Hematopoietic multipotent progenitor cell (in vitro differentiated cells): ENCODE measurements at places on chromosomes 16 and 17. TPM values are rescaled to one million over a fixed set of nuclear protein-coding genes. Genes with fewer than 3 reads are reported as not detected.

- no peak for DNase-seq
These were observed 459.1 kb downstream of the SOX9 start for GRCh38 chr17:72579990-72580320.

GRCh38 chr16:78235168-78235800, 135.8 kb downstream of the WWOX start:
- peak; percentile 24 for DNase-seq

DNA sequence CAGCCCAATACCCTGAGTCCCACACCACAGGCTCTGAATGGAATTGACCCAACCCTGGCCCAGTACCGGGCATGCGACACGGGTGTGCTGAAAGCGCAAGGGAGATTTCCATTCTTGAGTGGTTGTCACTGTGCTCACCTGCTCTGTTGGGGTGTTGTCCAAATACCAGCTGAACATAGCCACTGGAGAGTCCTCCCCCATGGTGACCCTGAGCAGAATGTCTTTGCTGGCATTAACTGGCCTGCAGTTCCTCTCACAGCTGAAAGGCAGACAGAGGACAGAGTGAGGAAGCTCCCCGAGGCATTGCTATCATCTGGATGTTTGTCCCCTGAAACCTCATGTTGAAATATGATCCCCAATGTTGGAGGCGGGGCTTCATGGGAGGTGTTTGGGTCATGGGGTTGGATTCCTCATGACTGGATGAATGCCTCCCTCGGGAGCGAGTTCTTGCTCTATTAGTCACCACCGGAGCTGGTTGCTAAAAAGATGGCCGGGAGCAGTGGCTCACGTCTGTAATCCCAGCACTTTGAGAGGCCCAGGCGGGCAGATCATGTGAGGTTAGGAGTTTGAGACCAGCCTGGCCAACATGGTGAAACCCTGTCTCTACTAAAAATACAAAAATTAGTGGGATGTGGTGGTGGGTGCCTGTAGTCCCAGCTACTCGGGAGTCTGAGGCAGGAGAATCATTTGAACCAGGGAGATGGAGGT, 57.3 kb upstream of the BCO1 start:
- no peak for DNase-seq

GRCh38 chr16:12546918-12547607, 256.6 kb downstream of the CPPED1 start:
- peak; percentile 23 for DNase-seq

GRCh38 chr16:55010492-55011160, 80.0 kb downstream of the IRX5 start:
- DNase-seq, result no peak

- DNase-seq, result no peak
These were observed 43.8 kb downstream of the PSME3IP1 start for GRCh38 chr16:57141822-57142631.

DNA sequence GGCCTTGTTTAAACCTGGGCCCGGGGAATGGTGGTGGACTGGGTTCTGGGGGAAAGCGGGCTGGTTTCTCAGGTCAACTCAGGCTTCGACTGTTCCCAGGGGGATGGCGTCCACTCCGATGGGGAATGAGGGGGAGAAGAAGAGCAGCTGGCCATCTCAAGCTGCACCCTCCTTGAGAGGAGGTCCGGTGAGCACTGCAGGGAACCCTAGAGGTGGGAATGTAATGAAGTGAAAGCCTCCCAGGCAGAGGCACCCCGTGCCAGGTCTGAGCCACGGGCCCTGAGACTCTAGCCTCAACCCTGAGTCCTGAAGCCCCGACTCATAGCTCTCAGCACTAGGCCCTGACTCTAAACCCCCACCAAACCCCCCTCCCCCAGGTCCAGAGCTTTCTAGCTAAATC, 1.2 kb upstream of the CDIPT start:
- no peak for DNase-seq

DNA sequence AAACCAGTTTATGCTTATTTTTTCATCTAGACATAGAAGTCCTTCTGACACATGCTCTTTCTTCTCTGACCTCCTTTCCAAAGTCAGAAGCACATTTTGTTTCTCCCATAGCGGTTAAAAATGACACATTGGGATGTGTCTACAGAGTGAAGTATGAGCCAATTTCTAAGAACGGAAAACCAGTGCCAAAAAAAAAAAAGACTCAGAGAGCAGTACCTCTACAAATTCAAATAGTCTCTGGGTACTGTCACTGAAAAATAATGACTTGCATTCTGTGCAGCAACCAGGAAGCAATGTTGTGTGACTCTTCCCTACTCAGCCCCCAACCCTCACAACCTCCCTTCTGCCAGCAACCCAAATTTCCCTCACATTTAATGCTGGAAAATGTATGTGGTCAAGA, 145.5 kb upstream of the PMFBP1 start:
- peak; percentile 41 for DNase-seq

GP1BA gene
- 2.2 TPM for total RNA-seq

KRTAP3-1 gene
- not detected for total RNA-seq

PPY gene
- 0.27 TPM for total RNA-seq

C16orf96 gene
- total RNA-seq, result 0.27 TPM

CDH1 gene
- total RNA-seq, result 1.1 TPM

SBK1 gene
- total RNA-seq, result 1.1 TPM
